ENCODE measurements at places on chromosomes 2 and 18. TPM values are rescaled to one million over a fixed set of nuclear protein-coding genes. Genes with fewer than 3 reads are reported as not detected.

NT5C1B gene
- not detected for total RNA-seq

KRTCAP3 gene
- 3.5 TPM for total RNA-seq

EIF2AK2 gene
- total RNA-seq = 23.8 TPM

SFT2D3 gene
- total RNA-seq = 9.2 TPM

ANKRD30BL gene
- total RNA-seq = not detected

PTH2R gene
- 0.17 TPM for total RNA-seq

PSTPIP2 gene
- 21.9 TPM for total RNA-seq

CDK15 gene
- 0.55 TPM for total RNA-seq

ALPI gene
- total RNA-seq = not detected

DSC2 gene
- total RNA-seq = 25.7 TPM

UPP2 gene
- total RNA-seq = not detected

- no peak for DNase-seq
Observed at GRCh38 chr2:222180619-222181018, 118.2 kb downstream of the PAX3 start.

GRCh38 chr2:75226617-75227016 is 27.3 kb upstream of the TACR1 start:
- no peak for DNase-seq

- no peak for DNase-seq
Observed at GRCh38 chr18:13558790-13559189, 167.6 kb downstream of the FAM210A start.

DNA sequence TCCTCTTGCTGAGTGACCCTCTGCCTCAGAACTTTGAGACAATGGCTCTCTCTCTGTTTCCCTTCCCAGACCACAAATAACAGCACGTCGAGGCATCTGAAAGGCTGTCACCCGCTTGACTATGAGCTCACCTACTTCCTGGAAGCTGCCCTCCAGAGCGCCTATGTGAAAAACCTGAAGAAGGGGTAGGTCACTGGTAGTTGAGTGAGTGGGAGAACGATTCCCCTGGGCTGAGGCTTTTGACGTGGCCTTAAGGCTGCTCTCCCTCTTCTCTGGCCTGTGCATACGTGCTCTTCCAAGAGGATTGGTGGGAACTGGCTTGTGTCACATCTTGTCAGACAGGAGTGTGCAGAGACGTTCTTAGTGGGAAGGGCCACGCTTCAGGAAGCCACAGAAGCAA is 63.1 kb upstream of the MCFD2 start:
- no peak for DNase-seq

- no peak for DNase-seq
Observed at GRCh38 chr2:75594596-75594995, 33.9 kb upstream of the EVA1A start.

- no peak for DNase-seq
Observed at GRCh38 chr18:58386780-58387179, 242.1 kb downstream of the ALPK2 start.

DNA sequence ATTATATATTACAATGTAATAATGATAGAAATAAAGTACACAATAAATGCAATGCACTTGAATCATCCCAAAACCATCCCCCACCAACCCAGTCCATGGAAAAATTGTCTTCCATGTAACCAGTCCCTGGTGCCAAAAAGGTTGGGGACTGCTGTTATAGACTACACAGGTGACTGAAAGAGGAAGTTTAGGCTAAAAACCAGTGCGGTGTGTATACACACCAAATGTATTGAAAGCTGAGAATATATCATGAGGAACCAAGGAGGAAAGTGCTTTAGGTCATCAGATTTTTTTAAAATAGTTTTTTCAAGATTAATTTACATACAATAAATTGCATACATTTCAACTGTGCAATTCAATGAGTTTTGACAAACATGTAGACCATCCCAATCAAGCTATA is 20.5 kb upstream of the C1D start:
- no peak for DNase-seq

GRCh38 chr2:25674077-25674362 is 643 bp upstream of the DTNB start:
- DNase-seq = no peak

GRCh38 chr18:76459312-76459686 is 35.7 kb downstream of the ZNF516 start:
- no peak for DNase-seq

DNA sequence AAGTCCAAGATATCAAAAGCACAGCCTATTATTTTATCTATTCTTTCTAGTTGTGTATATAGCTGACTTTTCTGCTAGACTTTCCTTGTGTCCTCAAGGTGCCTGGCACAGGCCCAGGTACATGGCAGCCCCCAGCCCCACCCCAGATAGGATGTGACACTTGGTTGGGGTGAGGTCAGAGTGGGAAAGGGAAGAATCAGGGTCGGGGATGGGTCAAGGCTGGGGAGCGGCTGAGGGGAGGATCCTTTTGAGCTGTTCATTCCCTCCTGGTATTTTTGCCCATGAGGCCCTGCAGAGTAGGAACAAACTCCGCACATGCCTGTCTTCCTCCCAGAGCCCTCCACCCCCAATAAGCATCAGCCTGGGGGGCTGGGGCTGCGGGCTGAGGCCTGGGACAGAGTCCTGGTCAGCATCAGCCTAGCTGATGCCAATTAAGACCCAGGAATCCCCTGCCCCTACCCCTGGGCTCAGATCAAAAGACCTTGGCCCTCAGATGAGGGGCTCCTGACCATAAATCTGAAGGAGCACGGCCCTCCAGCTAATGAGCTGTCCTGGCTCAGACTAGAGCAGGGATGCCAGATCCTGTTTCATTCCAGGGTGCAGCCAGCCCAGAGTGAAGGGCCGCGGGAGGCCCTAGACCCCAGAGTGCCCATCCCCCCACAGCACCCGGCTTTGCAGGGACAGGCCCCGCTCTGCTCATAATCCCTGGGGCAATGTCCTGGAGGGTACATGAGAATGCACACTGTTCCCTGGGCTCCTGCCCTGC is 85.3 kb downstream of the SDC1 start:
- DNase-seq = no peak

GRCh38 chr2:233146194-233146593 is 86.1 kb downstream of the INPP5D start:
- DNase-seq = no peak

DNA sequence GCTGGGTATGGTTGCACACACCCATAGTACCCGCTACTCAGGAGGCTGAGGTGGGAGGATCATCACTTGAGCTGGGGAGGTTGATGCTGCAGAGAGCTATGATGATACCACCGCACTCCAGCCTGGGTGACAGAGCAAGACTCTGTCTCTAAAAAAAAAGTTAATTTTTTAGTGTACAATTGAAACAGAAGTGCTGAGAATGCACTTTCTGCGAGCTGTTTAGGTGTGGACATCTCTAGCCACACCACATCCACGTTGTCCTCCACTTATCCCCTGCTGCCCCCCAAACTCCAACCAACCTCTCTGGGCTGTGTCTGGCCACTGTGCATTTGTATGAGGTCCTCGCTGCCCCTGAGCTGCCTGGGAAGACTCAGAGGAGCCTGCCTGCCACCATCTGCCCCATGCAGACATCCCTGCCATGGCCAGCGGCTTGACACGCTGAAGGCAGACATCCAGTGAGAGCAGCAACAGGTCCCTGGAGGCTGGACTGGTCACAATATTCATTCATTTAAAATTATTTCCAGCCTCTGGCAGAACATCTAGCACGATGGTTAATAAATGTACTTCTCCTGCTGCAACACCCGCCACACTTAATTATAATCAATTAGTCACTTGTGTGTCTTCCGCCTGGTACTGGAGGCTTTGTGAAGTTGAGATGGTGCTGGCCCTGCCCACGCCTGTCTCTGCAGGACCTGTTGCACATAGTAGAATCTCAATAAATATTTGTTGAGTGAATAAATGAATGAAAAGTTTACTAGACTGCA is 3.7 kb upstream of the AFF3 start:
- no peak for DNase-seq

- no peak for DNase-seq
Observed at GRCh38 chr2:86439879-86440630, 1.1 kb upstream of the KDM3A start.

DNA sequence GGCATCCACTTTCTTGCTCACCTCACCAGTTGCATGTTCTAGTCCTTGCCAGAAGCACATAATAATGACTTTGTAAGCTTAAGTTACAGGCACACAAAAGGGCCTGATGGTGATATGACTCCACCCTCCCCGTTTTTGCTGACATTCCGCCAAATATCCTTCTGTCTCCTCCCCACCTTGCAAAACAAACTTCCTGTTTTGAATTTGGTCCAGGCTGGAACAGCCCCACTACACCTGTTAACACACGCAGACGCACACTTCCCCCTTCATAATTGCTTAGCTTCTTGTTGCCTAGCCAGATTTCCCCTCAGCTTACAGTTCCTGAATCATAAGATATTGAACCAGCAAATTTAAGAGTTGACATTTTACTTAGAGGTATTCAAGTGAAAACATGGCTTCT is at the start of gene MGAT5:
MGAT5 (plus strand) TSS at position 269 of the 400 bp plus-strand sequence. CDS start 332 bp downstream, outside the sequence.
- DNase-seq = no peak

- DNase-seq = no peak
Observed at GRCh38 chr2:238174701-238175100, 15.9 kb downstream of the ERFE start.

DNA sequence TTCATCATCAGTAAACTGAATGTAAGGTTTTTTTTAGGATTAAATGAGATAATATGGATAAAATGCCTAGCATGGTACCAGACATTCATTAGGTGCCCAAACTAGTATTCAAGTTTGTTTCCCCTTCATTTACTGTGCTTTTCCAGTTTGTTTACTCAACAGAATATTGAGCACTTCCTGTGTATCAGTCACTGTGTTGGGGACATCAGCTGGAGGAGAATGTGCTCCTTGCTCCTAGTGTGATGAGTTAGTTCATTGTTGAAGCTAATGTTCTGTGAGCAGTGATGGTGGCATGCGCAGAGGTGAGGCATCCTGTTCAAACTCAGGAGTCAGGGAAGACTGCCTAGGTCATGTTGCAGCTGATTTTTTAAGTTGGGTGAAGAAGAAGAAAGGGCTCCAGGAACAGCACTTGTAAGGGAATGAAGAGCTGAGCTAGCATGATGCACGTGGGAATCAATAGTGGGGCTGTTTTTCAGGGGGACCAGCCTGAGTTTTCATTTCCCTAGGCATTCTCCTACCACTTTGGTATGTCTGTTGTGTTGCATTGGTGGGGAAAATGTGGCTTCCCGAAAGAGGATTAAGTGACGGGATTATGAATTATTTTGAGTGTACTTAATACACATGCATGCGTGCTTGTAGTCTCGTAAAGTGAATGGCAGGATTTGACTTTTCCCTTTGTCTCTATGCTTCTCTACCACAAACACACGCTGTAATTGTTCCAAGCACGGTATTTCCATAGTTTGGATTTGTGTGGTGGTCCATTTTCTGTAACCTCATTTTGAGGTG is 23.7 kb downstream of the TTLL4 start:
- DNase-seq = no peak

DNA sequence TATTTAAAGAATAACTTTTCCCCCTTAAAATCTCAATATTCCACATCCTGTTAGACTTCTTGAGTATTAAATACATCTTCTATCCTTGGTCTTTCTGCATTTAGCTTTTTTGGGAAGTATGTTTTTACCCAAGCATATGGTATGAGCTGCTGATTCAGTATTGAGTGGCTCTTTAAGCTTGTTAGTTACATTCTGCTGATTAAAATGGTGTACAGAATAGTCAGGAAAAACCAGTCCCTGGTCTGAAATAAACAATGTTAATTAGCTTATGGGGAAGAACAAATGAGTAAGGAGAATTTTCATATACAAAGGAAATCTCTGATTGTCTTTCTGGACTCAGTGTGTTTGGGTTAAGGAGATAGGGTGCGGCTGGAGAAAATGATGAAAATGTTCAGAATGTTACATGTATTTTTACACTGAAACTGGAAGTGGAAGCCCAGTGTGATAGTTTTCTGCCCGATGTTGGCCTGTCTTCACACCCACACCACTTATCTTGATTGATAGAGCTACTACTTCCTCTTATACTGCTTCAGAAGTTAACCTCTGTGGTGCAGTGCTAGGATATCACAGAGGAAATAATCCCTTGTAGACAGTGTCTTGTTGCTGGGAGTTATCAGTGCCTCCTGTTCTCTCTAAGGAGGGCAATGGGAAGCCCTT is 84.0 kb downstream of the MSH2 start:
- peak; percentile 12 for DNase-seq

- no peak for DNase-seq
Observed at GRCh38 chr18:5478261-5478660, 65.5 kb downstream of the EPB41L3 start.

GRCh38 chr2:3432067-3432466 is 52.6 kb downstream of the TRAPPC12 start:
- DNase-seq = no peak

GRCh38 chr2:186195696-186196095 is 290.4 kb upstream of the ZC3H15 start:
- no peak for DNase-seq

GRCh38 chr18:44901283-44901682 is 220.6 kb downstream of the SETBP1 start:
- DNase-seq = no peak

- no peak for DNase-seq
Observed at GRCh38 chr2:3703236-3703756, at the start of gene DCDC2C. Gene DCDC2C, plus strand, starts transcription at chr2:3703575. Its CDS starts 177 bp downstream, at chr2:3703752.

GRCh38 chr2:46351750-46352138 is 54.5 kb downstream of the EPAS1 start:
- DNase-seq = no peak

- DNase-seq = no peak
Observed at GRCh38 chr18:44620812-44621211, 59.9 kb upstream of the SETBP1 start.

DNA sequence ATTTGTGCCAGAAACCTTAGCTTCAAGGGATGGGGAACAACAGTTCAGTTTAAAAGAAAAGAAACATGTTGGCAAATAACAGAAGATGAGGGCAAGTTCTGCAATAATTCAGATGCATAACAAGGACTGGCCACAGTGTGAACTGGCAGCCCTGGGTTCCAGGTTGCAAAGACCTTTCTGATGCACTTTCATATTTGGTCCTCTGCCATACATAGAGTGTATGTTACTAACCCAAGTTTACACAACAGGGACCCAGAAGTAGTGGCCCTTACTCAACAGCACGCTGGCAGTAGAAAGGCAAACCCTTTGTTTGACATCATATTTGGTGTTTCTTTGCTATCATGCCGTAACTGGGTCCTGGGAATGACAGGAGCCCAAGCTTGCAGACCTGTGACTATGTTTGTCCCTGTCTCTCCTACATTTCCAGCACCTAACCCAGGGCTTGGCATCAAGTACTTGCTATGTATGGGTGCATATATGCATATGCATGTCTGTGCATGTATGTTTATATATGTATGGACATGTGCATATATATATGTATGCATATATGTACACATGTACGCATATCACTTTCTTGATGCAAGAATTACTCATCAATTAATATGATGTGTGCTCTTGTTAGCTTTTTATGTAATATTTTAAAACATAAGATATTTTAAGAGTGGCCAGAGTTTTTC is 94.3 kb downstream of the MBP start:
- no peak for DNase-seq

DNA sequence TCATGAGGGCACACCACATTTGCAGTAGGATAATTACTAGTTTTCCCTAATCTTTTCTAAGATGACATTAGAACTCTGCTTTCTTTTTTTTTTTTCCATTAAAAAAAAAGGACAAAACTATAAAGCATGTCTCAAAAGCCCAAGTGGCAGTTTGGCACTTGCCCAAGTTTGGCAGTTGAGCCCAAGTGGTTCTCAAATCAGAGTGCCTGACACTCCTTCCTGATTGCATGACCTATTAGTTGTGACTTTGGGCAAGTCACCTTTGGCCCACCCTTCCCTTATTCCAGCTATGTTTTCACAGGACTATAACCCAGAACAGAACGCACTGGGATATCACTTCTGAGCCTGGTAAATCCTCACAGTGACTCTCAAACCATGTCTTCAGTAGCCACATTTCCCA is 273.0 kb downstream of the CCDC85A start:
- no peak for DNase-seq

GRCh38 chr18:9240270-9240669 is 94.3 kb upstream of the TWSG1 start:
- DNase-seq = no peak

All from renal cortical epithelial cell (primary cell).